Left renal pelvis (tissue), 4 donors: ENCODE measurements at places on chromosomes 12 and 14. TPM values are rescaled to one million over a fixed set of nuclear protein-coding genes. Genes with fewer than 3 reads are reported as not detected.

The CCDC196 gene
- 0.14 TPM for polyA plus RNA-seq

The TEX22 gene
- 2.1 TPM for polyA plus RNA-seq

The RGS6 gene
- 11.3 TPM for polyA plus RNA-seq

The GDF3 gene
- 0.68 TPM for polyA plus RNA-seq

The ALDH2 gene
- polyA plus RNA-seq = 87.6 TPM

The DRAM1 gene
- polyA plus RNA-seq = 20.6 TPM

The ERP27 gene
- 33.2 TPM for polyA plus RNA-seq

The ARF6 gene
- 99.3 TPM for polyA plus RNA-seq

The HOXC10 gene
- polyA plus RNA-seq = 76.2 TPM

The KLRD1 gene
- 0.75 TPM for polyA plus RNA-seq

The NEUROD4 gene
- not detected for polyA plus RNA-seq

The RNF212B gene
- polyA plus RNA-seq = 1.4 TPM

The CCDC175 gene
- 0.91 TPM for polyA plus RNA-seq

The C12orf60 gene
- 1.4 TPM for polyA plus RNA-seq

The GPR135 gene
- 9.3 TPM for polyA plus RNA-seq

- no peak for DNase-seq
Measured at GRCh38 chr12:69332815-69333358, 15.3 kb upstream of the LYZ start.

GRCh38 chr14:81263777-81264410, 43.1 kb upstream of the GTF2A1 start:
- no peak for DNase-seq

DNA sequence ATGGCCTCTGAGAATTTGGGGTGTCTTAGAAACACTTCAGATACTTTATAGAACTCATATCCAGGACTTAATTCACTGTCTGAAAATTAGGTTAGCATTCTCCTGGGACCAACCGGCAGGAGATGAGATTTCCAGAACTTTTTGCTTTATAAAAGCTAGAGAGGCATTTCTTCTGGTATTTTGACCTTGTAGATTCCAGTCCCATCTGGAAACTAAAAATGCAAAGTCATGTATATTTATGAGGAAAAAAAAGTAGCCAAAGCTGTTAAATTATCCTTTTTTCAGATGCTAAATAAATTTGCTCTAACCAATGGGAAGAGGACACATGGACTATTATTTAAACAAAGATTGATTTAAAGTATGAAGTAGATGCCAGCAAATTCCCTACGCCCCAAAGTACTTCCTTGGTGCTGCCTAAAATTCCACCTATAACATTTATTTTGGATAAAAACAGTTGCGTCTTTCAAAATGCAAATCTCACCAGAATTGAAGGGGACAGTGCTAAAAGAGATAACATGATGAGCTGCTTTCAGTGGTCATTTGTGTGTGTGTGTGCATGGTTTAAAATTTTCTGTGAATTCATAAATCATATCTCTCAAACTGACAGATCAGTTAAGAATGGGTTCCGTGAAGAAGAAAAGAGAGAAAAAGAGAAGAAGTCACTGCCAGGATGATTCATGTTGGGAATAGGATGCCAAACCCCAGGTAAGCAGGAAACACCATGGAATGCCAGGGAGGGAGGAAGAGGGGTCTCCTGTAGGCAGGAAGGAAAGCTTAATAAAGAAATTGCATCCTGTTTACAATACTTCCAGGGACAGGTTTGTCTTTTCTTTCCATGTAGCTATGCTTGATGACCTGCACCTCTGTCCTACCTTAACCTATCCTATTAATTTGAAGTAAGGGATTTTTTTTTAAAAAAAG, 97.7 kb upstream of the RGS6 start:
- DNase-seq = no peak

DNA sequence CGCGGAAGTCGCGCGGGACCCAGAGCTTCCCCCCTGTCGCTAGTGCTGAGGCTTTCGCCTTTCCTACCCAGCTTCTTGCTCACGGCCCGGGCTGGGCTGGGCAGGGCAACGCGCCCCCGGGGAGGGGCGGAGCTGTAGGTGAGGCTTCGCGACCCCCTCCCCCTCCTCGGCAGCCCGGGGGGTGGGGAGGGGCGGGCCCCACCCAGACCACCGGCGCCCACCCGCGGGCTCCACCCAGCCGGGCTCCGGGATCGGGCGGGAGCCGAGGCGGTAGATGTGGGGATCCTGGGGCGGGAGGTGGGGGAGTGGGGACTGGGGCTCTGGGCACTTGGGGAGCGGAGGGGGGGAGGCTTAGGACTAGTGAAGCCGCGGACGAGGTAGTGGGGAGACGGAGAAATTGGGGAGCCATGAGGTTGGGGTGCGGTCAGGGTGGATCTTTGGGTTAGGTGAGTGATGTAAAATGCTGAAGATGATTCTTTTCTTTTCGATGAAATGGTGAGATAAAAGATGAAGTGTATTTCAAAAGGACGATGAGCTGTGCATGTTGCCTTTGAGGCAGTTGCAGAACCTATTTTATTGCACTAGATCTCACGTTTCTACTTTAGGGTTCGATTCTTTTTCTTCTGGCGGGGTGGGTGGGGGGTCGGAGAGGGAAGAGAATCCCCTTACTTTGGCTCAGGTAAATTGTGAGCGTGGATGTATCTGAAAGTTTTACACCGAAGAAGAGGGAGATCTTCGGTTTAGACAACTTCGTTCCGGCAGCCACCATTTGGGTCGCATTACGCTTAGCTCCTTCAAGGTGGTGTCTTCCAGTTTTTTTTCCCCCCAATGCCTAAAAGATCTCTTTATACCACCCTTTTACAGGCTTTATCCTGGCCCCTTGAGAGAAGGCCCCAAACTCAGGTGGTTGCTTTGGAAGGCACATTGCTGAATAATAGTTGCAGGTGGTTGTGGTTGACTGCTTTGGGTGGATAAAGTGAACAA, 619 bp downstream of the ERC1 start:
- peak; percentile 24 for DNase-seq

- DNase-seq = no peak
Measured at GRCh38 chr14:96739200-96739910, 57.8 kb upstream of the VRK1 start.

DNA sequence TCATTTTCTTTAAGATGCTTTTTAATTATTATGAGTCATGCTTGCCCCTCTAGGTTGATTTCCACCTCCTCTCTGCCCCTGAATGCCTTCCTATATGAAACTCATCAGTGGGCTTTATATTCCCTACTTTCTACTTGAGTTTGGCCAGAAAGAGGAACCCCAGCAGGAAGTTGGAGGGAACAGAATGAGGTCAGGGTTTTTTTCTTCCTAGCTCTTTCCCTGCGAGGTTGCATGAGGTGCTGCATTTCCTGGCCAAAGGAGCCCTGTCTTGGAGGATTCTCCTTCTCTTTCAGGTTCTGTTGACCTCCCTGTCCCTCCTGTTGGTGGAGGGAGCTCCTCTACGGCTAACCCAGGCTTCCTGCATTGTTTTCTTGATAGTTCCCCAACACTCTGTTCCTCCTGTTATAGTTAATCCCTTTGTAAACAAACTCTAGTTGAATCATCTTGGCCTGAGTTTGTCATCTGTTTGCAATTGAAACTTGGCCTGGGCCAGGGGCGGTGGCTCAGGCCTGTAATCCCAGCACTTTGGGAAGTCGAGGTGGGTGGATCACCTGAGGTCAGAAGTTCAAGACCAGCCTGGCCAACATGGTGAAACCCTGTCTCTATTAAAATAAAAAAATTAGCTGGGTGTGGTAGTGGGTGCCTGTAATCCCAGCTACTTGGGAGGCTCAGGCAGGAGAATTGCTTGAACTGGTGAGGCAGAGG, 15.3 kb upstream of the SPIC start:
- no peak for DNase-seq

DNA sequence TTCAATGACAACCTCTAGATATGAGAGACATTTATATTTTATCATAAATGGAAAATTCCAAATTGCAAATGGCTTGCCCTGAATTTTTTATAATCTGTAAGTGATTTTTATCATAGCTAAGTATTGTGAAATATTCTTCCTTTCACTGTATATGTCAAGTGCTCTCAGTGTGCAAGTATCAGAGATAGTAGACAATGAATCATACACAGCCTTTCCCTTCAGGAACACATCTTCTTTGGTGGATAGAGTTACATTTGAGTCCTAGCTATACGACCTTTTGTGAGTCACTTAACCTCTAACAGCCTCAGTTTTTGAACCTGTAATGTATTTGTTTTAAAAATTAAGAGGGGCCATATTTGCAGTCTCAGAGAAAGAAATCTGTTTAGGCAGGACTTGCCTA, 350.7 kb upstream of the SEL1L start:
- DNase-seq = no peak

DNA sequence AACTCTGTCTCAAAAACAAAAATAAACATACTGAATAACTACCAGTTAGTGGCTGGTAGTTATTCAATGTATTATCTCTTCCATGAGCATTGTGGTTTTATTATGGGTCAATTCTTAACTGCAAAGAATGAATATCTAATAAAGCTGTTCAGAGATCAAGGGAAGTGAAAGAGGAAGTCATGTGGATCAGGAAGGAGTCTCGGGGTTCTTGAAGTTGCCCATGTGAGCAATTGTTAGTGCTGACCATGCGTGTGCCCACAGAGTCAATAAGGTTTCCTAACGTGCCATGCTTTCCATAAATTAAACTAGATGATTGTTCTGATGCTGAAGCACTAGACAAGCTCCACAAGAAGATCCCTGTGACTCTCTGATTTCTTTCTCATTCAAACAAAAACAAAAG, 136.5 kb upstream of the CPSF6 start:
- DNase-seq = no peak

GRCh38 chr12:112408621-112409020, 784 bp downstream of the RPL6 start:
- DNase-seq = no peak

DNA sequence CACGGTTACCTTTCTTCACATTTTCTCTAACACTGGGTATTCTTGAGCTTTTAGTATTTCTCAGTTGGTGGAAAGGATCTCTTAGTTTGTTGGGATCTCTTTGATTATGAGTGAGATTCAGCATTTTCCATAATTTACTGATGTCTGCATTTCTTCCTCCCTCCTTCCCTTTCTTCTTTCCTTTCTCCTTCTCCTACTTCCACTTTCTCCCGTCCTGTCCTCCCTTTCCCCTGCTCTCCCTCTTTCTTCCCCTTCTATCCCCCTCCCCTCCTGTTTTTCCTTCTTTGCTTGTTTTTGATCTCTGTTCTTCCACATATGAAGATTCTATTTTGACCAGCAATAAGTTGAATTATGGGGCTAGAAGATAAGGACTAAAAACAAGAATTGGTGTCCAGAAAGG, 66.9 kb downstream of the FUT8 start:
- DNase-seq = no peak

- no peak for DNase-seq
Measured at GRCh38 chr12:27052176-27052575, 29.8 kb downstream of the MED21 start.

DNA sequence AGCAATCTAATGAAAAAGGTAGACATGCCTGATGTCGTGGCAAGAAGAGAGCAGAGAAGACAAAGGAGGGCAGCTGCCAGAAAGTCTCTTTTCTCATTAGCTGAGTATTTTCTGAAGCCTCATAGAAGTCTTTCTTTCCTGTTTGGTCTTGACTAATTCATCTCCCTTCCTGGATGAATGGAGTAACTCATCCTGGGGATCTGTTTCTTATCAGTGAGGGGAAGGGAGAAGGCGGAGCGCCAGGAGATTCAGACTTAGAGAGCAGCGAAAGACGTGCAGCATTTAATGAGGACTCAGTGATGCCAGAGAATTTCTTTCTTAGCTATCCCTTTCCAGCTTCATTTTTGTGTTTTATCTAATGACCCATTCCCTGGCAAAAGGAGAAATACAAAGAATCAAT, 89.4 kb downstream of the SLC15A4 start:
- no peak for DNase-seq

DNA sequence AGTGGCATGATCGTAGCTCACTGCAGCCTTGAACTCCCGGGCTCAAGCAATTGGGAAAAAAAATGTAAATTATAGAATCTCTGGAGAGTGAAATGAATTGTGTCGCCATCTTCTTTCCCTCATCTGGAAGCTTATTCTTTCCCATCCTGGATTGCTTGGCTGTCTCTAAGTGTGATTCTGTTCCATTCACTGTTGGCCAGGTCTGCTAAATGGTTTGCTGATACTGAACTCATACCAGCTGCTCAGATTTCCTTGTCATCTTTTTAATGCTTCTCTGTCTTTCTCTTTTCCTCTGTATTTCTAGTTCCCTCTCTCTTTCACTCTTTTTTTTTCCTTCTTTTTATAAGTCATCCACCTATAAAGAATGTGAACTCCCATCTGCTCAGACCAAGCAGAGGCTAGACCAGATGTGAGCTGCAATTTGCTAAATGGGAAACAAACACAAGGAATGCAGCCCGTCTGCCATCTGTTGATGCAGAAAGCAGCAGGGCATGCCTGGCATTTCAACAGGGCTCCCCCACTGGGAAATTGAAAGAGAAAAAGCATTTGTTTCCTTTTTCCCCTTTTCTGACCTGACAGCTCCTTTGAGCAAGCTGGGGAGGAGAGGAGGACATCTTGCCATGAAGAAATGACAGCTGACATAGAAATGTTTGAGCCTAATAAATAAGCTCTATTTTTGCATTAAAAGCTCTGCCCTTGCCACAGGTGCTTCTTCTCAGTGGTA, 1823.6 kb upstream of the FLRT2 start:
- DNase-seq = no peak

DNA sequence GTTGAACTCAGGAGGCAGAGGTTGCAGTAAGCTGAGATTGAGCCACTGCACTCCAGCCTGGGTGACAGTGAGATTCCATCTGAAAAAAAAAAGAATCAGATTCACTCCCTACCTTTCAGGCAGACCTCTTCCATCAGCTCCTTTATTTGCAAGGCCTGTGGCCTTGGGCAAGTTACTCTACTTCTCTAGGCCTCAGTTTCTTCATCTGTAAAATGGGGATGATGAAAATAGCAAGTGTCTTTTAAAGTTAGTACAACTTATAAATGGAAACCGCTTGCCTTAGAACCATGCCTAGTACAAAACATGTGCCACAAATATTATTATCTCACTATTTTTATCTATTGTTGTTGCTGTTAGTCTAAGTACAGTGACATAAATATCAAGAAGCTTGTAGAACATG, 84.3 kb downstream of the STAB2 start:
- no peak for DNase-seq

DNA sequence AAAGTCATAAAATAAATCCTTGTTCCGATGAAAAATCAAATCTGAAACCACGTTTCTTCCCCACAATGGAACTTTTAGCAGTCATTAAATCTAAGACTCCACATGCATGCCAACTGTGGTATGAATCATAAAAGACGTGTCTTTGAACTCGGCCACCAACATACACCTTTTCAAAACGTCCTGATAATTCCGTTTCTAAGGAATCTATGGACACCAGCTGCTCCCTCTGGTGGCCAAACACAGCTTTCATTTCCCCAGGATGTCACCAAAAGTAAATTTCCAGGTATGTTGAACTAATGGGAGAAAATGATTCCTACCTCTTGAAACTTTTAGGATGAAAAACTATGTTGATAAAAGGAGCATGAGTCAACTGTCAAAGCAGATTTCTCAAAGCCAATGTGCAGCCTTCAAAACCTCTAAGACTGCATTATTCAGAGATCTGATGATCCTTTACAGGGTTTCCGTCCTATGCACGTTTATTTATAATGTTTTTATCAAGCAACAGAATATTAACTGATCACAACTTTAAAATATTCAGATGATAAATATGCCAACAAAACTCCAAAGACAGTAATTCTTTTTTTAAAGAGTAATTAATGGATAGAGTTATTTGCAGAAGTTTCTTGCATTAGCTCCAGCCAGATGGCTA, 96.2 kb downstream of the CIT start:
- DNase-seq = no peak

GRCh38 chr14:103713304-103714062, 1.8 kb downstream of the XRCC3 start:
- no peak for DNase-seq

- no peak for DNase-seq
Measured at GRCh38 chr12:83843541-83843940, 1069.1 kb downstream of the SLC6A15 start.
